Activated CD8-positive, alpha-beta T cell treated with anti-CD3 and anti-CD28 coated beads, Interleukin-2, amount 10 ng/mL, durations not matched to agents 7 days and 5 days (primary cell): ENCODE measurements at places on chromosomes 2 and 18. TPM values are rescaled to one million over a fixed set of nuclear protein-coding genes. Genes with fewer than 3 reads are reported as not detected.
A peak's percentile ranks its signal among the peaks of the same experiment; 100 is the strongest.

DNA sequence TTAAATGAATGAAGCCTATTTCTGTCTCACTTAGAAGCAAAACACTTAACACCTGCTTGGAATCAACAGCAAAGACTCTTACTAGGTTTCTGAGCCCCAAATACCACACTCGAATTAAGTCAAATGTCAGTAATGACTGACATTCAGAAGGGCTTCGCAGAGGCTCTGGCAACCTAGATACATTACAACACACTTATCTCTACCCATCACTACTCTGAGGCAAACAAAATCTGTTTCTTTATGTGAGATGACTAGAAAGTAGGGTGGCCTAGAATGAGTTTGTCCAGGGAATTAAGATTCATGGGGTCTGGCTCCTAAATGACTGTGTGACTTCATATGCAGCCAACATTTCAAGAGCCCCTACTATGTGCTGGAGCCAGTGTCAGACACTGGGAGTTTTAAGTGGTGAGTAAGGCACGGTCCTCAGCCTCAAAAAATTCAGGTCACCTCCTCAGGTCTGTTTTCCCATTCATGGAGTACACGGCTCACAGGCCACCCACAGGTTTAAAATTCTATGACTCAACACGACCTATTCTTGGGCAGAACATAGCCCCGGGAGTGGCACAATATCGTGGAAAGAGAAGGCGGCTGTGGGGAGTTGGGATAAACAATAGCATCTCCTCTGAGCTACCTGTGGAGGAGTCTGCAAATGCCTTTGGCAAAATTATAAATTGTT, 150.3 kb upstream of the ZFP36L2 start:
- DNase-seq, result no peak

GRCh38 chr2:222794585-222795449, 66.0 kb upstream of the ACSL3 start:
- no peak for DNase-seq

DNA sequence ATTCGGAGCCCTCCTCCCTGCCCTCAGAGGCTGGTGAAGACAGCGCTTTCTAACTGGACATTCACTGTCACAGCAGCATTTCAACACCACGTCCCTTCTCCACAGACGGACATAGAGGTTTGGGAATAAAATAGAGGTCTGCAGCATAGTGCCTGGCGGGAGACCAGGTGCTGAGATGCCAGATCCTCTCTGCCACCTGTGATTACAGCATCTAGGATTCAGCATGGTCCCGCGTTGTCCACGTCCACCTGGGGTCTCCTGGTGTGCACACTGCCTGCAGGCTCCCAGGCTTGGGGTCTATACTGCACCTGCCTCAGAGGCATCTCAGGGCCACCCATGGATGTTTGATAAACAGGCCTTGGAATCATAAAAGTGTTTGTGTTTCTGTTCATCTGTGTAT, 175.5 kb downstream of the TMEM18 start:
- DNase-seq, result no peak

DSG2 gene
- 0.18 TPM for total RNA-seq

- no peak for DNase-seq
These were observed 164.2 kb downstream of the THSD7B start for GRCh38 chr2:136929531-136929930.

- DNase-seq, result no peak
These were observed 382.2 kb downstream of the NBAS start for GRCh38 chr2:15178946-15179345.

DNA sequence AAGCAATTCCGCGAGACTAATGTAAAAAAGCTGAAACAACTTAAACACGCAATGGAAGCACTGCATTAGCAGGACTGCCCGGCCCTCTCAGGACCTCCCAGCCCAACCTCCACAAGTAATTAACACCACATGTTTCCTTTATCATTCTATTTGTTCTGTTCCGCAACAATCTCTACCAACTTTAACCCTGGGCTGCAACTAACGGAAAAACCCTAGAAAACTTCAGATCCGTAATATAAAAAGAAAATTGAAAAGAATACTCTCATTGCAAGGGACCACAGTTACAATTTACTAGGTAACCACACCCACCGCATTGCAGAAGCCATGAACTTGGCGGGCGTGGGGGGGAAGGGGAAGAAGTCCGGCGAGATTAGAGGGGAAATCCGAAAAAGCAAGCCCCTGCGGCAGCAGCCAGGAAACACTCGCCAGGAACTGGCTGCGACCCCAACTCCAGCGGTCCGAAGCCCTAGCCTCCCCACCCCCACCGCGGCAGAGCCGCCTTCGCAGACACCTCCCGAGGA, 1.2 kb downstream of the EPB41L3 start:
- DNase-seq, result no peak

GRCh38 chr2:71923143-71923525, 224.5 kb downstream of the CYP26B1 start:
- DNase-seq, result peak; percentile 13

DNA sequence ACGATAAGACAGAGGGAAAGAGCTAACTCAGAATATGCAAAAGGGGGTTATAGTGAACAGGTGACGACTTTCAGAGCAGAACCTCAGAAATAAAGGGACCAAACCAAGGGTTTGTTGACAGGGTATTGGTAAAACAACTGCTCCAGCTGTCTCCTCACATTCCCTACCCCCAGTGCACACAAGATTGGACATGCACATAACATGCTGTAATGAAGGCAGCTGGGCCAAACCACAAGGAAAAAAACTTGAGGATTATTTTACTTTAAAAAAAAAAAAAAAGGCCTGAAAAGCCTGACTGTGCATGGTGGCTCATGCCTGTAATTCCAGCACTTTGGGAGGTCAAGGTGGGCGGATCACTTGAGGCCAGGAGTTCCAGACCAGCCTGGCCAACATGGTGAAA, 3.5 kb downstream of the RBM43 start:
- DNase-seq, result no peak

GRCh38 chr2:60883896-60884295, 2.5 kb downstream of the REL start:
- no peak for DNase-seq

MSTN gene
- not detected for total RNA-seq

DNA sequence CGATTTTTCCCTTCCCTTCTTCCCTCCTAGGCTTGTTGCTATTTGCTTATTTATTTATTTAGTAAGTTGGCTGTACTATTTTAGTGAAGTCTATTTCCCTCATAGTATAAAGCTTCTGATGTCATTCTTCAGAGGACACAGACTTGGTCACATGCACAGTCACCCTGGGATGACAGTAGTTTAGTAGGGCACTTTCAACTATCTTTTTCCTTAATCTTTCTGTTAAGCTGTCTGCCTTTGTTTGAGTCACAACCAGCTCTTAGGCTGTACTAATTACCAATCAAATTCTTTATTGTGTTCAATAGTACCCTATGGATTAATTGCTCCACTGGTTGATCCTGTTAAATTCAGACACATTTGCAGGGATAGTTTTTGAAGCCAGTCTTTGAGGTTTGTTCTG, 26.9 kb upstream of the RAB31 start:
- no peak for DNase-seq
